Common myeloid progenitor, CD34-positive (primary cell): ENCODE measurements at places on chromosomes 1 and 21.
A peak's percentile ranks its signal among the peaks of the same experiment; 100 is the strongest.

- DNase-seq = peak; percentile 23
These were observed 4.3 kb downstream of the RUSC1 start for GRCh38 chr1:155324717-155325602.

DNA sequence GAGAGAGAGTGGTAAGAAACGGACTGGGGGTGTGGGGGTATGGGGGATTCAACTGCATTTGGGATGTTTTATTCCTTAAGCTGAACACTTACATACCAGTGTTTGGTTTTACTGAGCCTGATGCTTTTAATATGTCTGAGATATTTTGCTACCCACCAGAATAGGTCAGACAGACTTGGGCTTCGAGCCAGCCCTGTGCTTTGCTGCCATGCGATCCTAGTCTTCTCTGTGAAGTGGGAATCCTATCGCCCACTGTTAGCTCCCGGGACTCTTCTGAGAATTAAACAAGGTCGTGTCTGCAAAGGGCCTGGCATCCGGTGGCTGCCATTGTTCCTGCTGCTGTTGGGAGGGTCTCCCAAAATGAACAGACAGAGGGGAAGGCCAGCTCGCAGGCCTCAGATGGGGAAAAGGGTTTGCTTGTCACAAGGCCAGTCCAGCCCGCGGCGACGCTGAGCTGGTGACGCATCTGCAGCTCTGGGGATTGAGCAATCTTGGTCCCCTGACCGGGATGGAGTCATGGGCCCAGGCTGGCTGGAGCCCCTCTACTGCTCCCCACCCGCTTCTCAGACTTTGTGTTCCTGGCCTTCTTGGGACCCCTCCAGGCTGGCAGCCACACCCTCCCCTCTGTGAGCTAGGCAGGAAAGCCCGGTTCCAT, 26.9 kb upstream of the ECE1 start:
- DNase-seq = no peak

GRCh38 chr21:28268685-28269084, 724.0 kb downstream of the LTN1 start:
- no peak for DNase-seq

- no peak for DNase-seq
These were observed 2.1 kb downstream of the MYBPH start for GRCh38 chr1:203173566-203173965.

- DNase-seq = peak; percentile 36
These were observed 193.2 kb upstream of the PLXNA2 start for GRCh38 chr1:208437401-208437800.

DNA sequence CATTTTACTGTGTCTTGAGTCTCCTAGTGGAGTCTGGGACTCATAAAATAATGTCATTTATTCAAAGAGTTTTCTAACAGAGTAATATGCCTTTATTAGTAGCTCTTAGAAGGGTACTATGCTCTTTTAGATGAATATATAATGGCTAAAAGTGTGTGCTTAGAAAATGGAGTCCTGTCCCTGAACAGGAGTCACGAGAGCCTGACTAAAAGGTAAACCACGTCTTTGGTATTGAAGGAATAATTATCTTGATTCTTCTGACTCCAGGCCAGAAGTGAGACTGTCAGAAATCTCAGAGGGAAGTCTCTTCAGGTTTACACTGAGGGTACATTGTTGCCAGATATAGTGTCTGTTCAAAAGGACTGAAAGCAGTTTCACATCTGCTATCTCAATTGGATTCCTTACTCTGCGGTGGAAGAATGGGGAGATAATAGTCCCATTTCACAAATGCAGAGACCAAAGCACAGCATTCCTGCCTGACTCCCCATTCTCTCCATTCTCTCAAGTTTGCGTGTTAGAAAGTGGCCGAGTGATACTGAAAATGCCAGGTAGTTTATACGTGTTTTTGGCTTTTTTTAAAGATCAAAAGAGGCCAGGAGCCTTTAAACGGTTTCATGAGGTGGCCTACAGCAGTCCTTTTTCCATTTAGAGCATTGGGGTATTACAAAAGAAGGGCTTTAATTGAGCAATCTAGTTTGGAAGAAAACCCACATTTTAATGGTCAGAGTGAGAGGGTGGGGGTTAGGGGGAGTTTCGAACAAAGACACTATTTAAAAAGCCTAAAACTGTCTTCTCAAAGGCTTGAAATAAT, 176.6 kb downstream of the VPS13D start:
- no peak for DNase-seq

DNA sequence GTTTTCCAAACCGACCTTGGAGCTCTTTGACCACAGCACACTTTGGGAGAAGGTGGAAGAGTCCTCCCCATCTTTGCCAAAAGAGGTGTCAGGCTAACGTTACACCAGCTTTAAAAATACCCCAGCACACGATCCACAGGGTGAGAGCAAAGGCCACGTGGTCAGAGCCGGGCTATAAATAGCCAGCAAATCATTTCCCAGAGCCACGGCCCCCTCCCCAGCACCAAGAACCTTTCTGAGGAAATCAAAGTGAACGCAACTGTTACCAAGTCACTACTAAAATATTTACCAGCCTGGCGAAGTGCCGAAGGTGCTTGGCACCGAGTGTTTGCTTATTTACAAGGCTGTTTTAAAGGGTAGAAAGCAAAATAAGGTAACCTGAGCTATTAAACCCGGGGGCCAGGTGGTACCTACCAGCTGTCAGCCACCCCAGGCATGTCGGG, 72.4 kb downstream of the CASZ1 start:
- DNase-seq = no peak
